AG08395 (cell line): ENCODE measurements at places on chromosomes 5 and 9.

GRCh38 chr9:38035873-38036272 is 33.2 kb downstream of the SHB start:
- DNase-seq = peak; percentile 70

DNA sequence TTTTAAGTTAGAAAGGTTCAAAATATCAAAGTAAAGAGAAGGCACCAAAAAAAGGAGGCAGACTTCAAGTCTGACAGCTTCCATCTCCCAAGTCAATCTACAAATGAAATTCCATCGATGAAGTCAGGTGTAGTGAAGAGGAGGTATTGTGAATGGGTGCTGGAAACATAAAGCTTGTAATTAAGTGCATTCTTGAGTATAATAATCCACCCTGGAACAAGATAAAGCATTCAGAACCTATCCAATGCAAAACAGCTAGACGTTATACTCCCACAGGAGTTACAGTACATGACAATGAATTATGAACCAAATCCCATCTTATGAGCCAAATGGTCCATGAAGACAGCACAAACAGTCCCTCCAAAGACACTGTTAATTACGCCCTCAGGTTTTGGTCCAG is 22.3 kb downstream of the BNC2 start:
- DNase-seq = no peak

GRCh38 chr5:54988817-54989216 is 3.4 kb upstream of the ESM1 start:
- no peak for DNase-seq

DNA sequence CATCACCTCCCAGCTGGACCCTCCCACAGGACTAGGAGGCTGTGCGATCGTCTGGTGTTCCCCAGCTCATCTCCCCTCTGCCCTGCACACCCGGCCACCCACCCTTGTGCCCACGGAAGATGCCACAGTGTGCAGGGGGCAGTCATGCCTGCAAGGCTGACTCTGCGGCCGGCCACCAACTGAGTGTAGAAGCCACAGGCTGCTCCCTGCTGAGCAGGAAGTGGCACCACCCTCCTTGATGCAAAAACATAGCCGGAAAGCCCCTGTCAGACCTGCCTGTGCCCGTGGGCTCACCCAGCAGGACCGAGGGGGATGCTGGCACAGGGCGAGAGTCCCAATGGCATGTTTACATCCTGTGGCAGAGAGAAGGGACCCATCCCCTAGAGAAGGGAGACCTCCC is 40.3 kb upstream of the SLC12A7 start:
- DNase-seq = no peak

GRCh38 chr9:38732885-38733284 is 13.0 kb upstream of the FAM240B start:
- no peak for DNase-seq

DNA sequence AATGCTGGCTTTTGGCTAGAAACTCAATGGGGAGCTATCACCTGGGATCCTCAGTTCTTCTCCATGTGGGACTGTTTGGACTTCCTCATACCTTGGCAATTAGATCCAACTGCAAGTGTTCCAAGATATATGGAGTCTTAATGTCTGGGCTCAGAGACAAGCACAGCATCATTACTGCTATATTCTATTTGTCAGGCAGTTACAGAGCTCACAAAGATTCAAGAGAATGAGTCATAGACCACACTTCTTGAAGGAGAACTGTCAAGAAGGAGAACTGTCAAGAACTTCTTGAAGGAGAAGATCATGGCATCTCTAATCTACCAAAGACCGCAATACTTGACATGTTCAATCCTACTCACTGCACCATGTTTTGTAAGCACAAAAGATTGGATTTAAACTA is 106.8 kb upstream of the NREP start:
- no peak for DNase-seq

DNA sequence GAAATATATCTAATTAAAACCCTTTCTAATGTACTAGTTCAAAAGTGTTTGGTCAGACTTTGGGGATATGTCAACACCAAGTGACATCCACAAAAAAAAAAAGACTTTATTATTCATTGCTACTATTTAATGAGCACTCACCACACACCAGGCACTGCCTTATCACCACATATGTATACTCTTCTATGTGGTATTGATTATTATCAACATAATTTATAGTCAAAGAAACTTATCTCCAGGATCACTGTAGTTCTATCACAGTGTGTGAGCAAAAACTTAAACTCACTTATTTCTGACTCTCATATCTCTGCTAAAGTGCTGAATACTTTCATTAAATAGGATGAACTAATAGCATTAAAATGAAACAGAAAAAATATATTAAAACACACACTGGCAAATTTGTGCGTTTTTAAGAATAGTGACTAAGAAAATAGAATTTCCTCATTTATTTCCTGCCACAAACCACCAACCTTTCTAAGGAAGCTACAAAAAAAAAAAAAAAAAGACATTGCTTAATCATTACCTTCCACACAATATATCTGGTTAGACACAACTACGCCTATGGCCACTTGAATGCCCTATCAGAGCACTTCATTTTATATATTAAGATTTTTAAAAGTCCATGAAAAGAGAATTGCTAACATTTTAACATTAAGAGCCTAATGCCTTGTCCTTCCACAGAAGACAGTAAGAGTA is 12.8 kb downstream of the SLCO4C1 start:
- DNase-seq = no peak

GRCh38 chr5:14332746-14333145 is 189.6 kb downstream of the TRIO start:
- no peak for DNase-seq

GRCh38 chr5:45691656-45692055 is 4.5 kb downstream of the HCN1 start:
- DNase-seq = no peak

DNA sequence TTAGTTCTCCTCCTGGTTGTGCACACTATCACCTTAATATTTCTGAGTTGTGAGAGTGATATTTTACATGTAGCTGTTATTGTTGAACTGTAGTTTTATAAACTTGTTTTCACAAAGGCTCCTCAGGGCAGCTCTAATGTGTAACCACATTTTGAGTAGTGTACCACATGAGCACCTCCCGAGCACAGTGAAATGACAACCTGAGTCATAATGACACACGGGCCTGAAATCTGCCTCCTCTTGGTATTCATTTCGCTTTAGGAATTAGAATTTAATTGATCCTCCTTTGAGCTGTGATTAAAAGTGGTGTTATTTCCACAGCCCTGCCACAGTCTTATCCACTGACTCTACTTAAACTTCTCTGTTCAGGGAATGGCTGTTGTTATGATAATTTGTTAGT is 7.9 kb downstream of the MTRR start:
- DNase-seq = peak; percentile 62

DNA sequence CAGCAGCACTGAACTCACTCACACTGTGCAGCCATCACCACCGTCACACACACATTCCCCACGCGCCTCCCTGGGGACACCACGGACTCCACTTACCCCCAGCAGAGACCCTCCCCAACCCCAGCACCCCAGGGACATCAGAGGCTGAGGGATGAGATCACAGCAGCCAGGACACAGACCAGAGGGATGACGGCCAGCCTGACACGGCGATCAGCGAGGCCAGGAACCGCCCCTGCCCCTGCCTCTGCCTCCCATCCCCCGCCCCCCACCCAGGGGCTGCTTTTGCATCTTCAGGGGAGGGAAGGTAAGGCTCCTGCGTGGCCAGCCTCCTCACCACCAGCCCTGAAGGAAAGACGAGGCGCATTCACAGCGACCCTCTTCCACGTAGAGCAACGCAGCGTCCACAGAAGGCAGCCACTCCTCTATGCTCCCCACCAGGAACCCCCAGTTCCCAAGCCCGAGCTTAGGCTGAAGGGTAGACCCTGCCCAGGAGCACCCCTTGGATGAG is 104.5 kb downstream of the VAV2 start:
- no peak for DNase-seq

DNA sequence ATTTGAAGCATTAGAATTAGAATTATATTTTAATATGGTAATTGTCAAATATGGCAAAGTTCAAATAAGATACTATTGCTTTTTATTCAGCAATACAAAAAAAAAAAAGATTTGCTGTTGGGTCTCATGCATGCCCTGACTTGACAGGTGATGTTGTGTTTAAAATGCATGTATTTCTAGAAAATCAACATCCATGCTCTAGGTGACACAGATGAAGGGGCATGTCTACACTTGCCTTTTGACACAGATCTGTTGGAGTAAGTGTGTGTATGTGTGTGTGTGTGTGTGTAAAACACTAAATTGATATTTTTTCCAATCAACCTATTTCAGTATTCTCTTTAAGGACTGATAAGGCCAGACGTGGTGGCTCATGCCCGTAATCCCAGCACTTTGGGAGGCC is 38.1 kb upstream of the SMARCA2 start:
- no peak for DNase-seq

- DNase-seq = no peak
These were observed 248.3 kb downstream of the GADD45G start for GRCh38 chr9:89853161-89853560.

DNA sequence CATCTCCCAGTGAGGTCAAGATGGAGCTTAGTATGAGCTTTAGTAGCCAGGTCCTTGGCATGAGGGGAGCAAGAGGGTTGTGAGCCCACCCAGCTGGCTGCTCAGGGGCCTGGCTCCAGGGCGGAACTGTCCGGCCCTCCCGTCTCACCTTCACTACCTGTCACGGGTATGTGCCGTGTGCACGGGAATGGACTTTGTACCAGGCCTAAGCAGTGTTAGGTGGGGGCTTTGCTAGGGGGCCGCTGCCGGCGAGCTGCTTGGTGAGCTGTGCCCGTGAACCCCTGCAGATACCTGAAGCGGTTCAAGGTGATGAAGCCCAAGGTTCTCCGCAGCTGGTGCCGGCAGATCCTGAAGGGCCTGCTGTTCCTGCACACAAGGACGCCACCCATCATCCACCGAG is 46.7 kb downstream of the WNK2 start:
- DNase-seq = no peak

DNA sequence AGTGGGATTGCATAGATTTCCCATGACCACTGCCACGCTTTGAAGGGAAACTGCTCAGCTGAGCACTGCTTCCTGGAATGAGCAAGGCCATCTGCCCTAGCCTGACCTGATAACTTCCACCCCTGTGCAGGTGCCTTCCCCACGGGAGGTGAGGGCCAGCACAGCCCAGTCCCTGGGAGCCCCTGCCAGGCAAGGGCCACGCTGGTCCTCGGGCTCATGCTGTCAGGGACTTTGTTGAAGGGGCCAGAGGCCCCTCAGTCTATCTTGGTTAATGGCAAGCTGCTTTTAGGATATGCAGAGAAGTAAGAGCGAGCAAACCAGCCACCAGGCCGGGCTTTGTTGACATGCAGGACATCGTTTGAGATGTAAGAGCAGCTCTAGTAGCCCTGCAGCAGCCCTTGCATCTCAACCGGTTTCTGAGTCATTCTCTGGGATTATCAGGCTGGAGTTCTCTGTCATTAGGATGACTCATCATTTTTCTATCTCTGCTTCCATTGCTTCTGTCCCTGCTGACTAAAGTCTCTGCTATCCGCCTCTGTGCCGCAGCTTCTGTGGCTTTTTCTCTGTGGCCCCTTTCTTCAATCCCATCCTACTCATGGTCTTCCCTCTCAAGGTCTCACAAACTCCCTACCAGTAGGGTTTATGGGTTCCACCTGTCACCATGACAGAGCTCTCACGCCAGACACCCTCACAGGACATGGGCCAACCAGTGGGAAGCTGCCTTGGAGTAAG is 30.6 kb upstream of the IQGAP2 start:
- DNase-seq = peak; percentile 93

DNA sequence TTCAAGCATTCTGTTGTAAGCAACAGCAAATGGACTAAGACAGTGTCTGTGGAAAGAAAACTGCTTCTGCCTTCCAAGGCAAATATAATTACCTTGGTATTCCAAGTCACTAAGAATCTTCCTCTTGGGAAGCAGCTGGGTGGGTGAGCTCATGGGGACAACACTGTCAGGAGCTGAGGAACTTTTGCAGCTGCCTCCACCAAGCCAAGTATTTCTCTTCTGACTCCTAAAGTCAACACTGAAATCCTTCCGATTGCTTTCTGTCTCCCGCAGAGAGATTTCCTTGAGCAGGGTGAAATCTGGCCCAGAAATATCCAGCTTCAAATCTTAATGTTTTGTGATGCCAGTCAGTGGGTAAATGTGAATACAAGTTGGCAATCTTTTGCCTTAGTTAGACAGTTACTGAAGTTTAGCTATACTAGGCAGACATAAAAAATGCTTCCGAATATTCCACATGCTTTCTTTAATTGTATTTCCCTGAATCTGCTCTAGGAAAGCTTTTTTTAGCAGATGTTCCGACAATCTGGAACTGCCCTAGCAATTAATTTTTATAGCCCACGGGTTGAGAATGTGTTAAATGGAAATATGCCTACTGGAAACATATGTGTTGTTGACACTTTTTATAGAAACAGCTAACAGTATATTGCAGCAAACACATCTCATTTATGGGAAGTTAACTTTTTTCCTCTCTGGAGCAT is 369.9 kb upstream of the DAB2 start:
- peak; percentile 32 for DNase-seq

DNA sequence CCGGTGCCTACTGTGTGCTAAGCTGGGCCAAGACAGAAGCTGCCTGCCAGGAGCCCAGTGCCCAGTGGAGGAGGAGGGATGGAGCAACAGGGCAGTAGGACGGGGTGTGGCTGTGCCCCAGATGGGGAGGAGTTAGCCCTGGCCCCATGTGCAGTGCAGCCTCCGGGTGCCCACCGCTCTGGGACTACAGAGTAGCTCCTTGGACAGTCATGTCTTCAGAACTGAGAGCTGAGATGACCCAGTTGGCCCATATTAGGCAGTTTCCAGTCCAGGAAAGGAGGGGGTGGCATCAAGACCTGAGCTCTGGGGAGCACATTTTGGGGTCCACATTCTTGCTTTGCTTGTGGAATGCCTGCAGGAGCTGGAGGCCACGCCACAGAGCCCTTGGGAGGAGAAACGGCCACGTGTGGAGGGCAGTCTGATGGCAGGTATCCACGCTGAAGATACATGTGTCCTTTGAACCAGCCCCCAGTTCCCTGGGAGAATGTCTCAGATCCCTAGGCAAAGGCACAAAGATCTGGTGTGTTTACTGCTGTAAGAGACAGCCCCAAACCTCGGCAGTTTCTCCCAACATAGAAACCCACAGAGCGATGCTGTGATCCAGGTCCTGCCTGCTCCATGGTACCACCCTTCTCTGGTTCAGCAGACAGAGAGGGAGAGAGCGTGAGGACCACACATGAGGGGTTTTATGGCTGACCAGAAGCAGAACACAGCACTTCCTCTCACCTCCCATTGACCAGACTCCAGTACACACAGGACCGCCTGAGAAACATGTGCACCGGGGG is 46.8 kb upstream of the FCN1 start:
- no peak for DNase-seq

GRCh38 chr9:136180586-136180985 is 24.3 kb downstream of the LHX3 start:
- no peak for DNase-seq

GRCh38 chr9:34988218-34989002 is 1.1 kb upstream of the DNAJB5 start:
- DNase-seq = no peak

GRCh38 chr5:6758236-6758635 is 45.0 kb downstream of the TENT4A start:
- DNase-seq = no peak

DNA sequence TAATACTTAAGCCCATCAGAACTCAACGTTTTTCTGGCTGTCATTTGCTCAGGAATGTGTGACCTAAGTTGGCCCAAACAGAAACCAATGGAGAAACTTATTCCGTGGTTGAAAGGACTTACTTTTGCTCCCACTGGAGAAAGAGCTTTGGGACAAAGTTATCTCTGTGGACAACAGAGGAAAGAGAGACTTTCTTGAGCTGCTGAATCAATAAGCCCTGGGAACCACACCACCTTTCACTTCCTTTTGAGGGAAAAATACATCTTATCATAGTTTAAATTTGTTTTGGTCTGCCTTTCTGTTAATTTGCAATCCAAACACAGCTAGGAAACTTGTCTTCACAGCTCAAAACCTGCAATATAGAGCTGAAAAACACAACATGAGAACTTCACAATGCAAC is 62.8 kb upstream of the VCAN start:
- DNase-seq = no peak
